ENCODE measurements at places on chromosomes 6 and 20. TPM values are rescaled to one million over a fixed set of nuclear protein-coding genes. Genes with fewer than 3 reads are reported as not detected.

DNA sequence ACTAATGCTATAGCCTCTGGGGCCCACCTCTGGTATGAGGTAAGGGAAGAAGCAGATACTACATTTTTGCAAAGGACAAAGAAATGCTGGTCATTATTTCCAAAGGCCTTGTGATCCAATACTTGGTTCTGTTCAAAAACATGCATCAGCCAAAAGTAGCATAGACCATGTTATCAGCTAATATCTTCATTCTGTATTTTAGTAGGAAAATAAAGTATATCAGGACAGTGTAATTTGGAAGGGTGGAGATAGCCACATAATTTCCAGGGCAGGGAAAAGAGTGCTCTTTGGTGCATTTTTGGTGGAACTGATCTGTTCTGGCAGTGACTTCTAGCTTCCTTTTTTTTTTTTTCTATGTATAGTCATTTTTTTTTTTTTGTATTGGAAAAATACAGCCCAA lies 258.0 kb upstream of the SOX4 start:
- no peak for DNase-seq

PDE10A gene
- polyA plus RNA-seq = 17.5 TPM

COL12A1 gene
- polyA plus RNA-seq = 103 TPM

ULBP2 gene
- polyA plus RNA-seq = 0.41 TPM

HFE gene
- 7.4 TPM for polyA plus RNA-seq

DNA sequence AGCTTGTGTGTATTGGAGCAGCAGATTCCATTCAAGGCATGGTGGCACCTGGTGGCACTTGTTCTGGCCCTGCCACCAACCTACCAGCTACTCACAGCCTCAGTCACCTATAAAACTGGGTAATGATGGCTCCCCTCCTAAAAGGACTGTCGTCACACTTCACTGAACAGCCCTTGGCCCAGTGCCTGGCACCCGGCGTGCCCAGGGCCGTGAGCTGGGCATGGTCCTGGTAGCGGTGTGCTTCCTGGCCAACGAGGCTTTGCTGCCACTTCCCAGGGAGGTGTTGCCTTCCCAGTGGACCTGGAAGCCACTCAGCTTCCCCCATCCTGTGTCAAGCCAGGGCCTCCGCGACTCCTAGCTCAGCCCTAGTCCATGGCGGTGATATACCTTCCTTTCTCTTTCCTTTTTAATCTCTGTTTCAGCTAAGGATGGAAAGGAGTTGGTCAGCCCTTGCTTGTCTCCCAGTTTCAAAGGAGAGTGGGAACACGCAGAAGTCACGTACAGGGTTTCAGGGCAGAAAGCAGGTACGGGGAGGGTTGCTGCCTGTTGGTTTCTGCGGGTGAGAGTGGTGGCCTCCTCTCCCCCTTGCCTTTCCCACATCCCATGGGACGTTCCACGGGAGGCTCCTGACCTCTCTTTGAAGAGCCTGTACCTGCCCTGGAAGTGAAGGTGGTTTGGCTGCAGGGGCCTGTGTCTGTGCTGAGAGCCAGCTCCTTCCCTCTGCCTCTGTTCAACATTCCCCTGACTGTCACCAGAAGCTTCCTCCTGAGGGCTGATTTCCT lies 25.5 kb downstream of the ENTPD6 start:
- DNase-seq = no peak

- no peak for DNase-seq
These were observed 736.6 kb downstream of the KIF16B start for GRCh38 chr20:15836634-15837033.

DNA sequence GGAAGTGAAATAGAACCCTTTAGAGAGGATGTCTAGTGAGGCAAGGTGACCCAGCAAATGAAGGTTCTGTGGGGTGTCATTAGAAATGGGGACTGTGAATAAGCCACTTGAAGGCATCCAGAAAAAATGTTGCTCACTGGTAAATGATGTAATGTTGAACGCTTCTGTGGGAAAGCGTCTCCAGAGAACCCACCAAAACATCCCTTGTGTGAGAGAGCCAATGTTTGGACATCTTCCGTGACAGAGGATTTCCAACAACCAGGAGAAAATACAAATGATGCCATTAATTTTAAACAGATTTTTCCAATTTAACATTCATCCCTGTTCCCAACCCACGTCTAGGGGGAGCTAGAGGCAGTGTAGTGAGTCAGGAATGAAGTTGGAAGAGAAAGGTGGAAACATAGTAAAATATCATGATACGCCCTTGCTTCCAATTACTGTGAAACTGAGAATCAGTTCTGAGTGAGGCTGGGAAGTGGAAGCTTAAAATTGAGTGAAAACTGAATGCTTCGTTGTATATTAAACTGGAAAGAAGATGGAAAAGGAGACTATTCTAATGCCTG lies 584.2 kb downstream of the CD109 start:
- no peak for DNase-seq

DNA sequence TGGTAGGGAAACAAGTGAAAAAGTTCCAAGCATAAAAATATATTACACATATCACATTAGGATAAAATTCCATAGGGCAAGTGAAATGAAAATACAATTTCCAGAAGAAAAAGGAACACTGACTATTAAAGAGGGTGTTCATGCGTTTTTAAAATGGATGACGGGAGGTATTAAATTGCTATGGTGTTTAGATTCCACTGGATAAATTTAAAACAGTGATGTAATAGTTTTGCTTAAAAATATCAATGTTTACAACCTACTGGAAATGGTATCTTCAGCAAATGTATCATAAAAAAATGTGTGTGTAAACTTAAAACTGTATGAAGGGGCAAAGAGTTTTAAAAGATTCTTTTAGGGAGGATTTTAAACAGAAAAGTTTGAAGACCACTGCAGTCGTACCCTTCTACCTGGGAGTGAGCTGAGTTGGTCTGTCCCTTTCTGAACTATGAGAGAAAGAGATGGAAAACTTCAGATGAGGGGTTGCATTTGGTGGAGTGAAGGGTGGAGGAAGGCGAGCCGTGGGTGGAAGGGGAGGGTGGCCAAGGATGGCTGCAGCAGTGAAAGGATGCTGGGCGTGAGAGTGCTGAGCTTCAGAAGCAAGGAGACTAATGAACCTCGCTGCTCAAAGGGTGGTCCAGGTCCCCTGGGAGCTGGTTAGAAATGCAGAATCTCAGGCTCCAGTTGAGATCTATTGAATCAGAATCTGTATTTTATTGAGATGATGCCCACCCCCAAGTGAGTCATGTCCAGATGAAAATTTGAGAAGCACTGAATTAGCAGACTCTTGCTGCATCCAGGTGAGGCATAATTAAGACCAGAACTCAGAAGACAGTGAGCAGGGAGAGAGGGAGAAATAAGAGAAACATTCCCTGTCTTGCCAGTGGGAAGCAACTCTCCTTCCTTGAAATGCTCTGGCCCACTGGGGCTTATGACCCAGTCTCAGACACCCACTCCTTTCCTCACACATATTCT lies 54.5 kb upstream of the MRPS10 start:
- no peak for DNase-seq

GRCh38 chr6:64014595-64014994 lies 379.0 kb downstream of the PHF3 start:
- no peak for DNase-seq

TINAG gene
- polyA plus RNA-seq = 30.3 TPM

GRCh38 chr20:50388733-50389437 lies 121.3 kb upstream of the PTPN1 start:
- DNase-seq = no peak

- no peak for DNase-seq
These were observed 138.4 kb downstream of the PLCB4 start for GRCh38 chr20:9207253-9207652.

- DNase-seq = no peak
These were observed 71.2 kb downstream of the PDE7B start for GRCh38 chr6:135922746-135923145.

GRCh38 chr6:69042297-69042696 lies 407.2 kb downstream of the ADGRB3 start:
- no peak for DNase-seq

All from left renal cortex interstitium (tissue), 4 donors.